Endothelial cell of coronary artery (primary cell): ENCODE measurements at places on chromosomes 1 and 21. TPM values are rescaled to one million over a fixed set of nuclear protein-coding genes. Genes with fewer than 3 reads are reported as not detected.

HSPA6 gene
- total RNA-seq = 0.18 and 0.75 TPM in 2 replicates

ST6GALNAC3 gene
- 23.7 and 41.8 TPM in 2 replicates for total RNA-seq

C21orf58 gene
- 2.8 and 3.7 TPM in 2 replicates for total RNA-seq

LCE1F gene
- not detected in 2 replicates for total RNA-seq

THRAP3 gene
- total RNA-seq = 85.6 and 102 TPM in 2 replicates

ZNF692 gene
- total RNA-seq = 9.4 and 18.4 TPM in 2 replicates

RIIAD1 gene
- total RNA-seq = not detected in 2 replicates

FABP3 gene
- total RNA-seq = 0.18 and 0.47 TPM in 2 replicates

PROK1 gene
- not detected in 2 replicates for total RNA-seq

PDZK1 gene
- 0.09 and 0.19 TPM in 2 replicates for total RNA-seq

AVPR1B gene
- total RNA-seq = under 0.01 TPM in 1 of 2 replicates, not detected in the other

GPATCH2 gene
- 15.0 and 18.6 TPM in 2 replicates for total RNA-seq

KIAA1614 gene
- 1.1 and 3.3 TPM in 2 replicates for total RNA-seq

AXDND1 gene
- 0.09 TPM in 1 of 2 replicates, not detected in the other for total RNA-seq

HAO2 gene
- not detected in 2 replicates for total RNA-seq

TMPRSS15 gene
- total RNA-seq = not detected in 2 replicates

OR2G6 gene
- total RNA-seq = not detected in 2 replicates

AUNIP gene
- 1.4 and 3.9 TPM in 2 replicates for total RNA-seq

C1orf210 gene
- not detected in 2 replicates for total RNA-seq

NOS1AP gene
- 0.66 and 0.81 TPM in 2 replicates for total RNA-seq

CR2 gene
- total RNA-seq = not detected in 2 replicates

CHODL gene
- total RNA-seq = not detected in 2 replicates

DNAJC16 gene
- 13.2 and 15.6 TPM in 2 replicates for total RNA-seq

SERINC2 gene
- 1.8 and 3.6 TPM in 2 replicates for total RNA-seq

GPR153 gene
- 1.3 and 2.5 TPM in 2 replicates for total RNA-seq

NCSTN gene
- total RNA-seq = 54.8 and 91.4 TPM in 2 replicates

SH3BGR gene
- total RNA-seq = 0.36 and 0.75 TPM in 2 replicates

LCE2C gene
- total RNA-seq = not detected in 2 replicates

RO60 gene
- total RNA-seq = 108 and 140 TPM in 2 replicates

FCRL5 gene
- total RNA-seq = not detected in 2 replicates

TIAM1 gene
- under 0.01 and 2.7 TPM in 2 replicates for total RNA-seq

DMBX1 gene
- total RNA-seq = not detected in 2 replicates

FBXO42 gene
- 6.8 and 10.7 TPM in 2 replicates for total RNA-seq
